ENCODE measurements at places on chromosomes 12 and 14.
A peak's percentile ranks its signal among the peaks of the same experiment; 100 is the strongest.

GRCh38 chr12:5173511-5174011, 129.9 kb downstream of the KCNA5 start:
- H3K27me3 ChIP-seq, result peaks cover 8% of the 10 kb centered on the region
- H3K27ac ChIP-seq, result no peak overlapping the region
- DNase-seq, result peak; percentile 28
- peaks cover 22% of the 10 kb centered on the region for H3K4me1 ChIP-seq
- no peak overlapping the region for H3K4me3 ChIP-seq

DNA sequence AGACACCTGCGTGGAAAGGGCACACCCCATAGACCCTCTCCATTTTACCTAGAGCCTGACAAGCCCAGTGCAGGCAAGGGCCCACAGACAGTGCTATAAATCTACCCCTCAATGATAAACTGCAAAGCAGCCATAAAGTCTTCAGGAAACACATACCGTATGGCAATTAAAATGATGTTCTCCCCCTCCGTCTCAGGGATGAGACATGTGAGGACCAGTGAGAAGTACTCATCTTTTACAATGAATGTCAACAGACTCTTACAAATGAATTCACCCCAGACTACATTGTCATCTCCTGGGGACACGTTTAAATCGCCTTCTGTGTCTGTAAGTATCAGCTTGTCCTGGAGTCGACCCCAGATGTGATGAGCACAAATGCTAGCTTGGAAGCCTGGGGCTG, 362.7 kb downstream of the ADGRD1 start:
- H3K27me3 ChIP-seq, result peaks cover 2% of the 10 kb centered on the region
- DNase-seq, result no peak
- no peak overlapping the region for H3K27ac ChIP-seq
- no peak overlapping the region for H3K4me3 ChIP-seq
- H3K36me3 ChIP-seq, result no peaks in the 10 kb centered on the region

DNA sequence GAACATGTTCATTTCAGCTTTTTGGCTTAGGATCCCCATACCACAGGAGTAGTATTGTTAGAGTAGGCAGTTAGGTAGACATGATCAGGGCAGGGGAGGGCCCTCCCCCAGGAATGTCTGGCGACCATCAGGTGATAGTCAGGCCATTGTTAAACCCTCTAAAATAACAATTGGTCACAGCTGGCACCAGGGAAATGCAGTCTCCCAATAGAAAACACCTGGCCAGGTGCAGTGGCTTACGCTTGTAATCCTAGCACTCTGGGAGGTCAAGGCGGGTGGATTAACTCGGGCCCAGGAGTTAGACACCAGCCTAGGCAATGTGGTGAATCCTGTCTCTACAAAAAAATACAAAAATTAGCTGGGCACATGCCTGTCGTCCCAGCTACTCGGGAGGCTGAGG, 187.1 kb downstream of the MON2 start:
- no peaks in the 10 kb centered on the region for H3K27me3 ChIP-seq
- no peak overlapping the region for H3K27ac ChIP-seq
- peaks cover 13% of the 10 kb centered on the region for H3K4me1 ChIP-seq
- no peaks in the 10 kb centered on the region for H3K36me3 ChIP-seq

DNA sequence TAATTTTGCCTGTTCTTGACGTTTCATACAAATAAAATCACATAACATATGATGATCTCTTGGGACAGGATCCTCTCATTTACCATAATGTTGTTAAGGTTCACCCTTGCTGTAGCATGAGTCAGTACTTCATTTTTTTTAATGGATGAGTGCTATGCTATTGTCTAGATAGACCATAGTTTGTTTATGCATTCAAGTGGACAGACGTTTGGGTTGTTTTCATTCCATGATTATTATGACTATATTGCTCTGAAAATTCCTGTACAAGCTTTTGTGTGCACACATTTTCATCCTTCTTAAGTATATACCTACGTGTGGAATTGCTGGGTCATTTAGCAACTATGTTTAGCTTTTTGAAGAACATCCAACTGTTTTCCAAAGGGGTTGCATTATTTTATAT, 325.6 kb upstream of the TMEM132C start:
- H3K36me3 ChIP-seq, result no peaks in the 10 kb centered on the region
- H3K4me1 ChIP-seq, result no peaks in the 10 kb centered on the region
- H3K4me3 ChIP-seq, result no peak overlapping the region
- no peak overlapping the region for H3K27ac ChIP-seq

DNA sequence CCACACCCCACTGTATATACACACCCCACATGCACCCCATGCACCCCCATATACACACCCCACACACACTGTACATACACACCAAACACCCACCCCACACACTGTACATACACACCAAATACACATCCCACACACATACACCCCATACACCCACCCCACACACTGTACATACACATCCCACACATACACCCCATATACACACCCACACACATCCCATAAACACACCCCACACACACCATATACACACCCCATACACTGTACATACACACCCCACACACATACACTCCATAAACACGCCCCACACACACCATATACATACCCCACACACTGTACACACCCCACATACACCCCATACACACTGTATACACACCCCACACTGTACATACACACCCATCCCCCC, 82.3 kb downstream of the NOC4L start:
- peaks cover 38% of the 10 kb centered on the region for H3K27me3 ChIP-seq
- no peak overlapping the region for H3K4me3 ChIP-seq
- H3K27ac ChIP-seq, result no peak overlapping the region

GRCh38 chr12:4630262-4630661, 18.6 kb downstream of the AKAP3 start:
- H3K27me3 ChIP-seq, result peaks cover 5% of the 10 kb centered on the region
- H3K4me3 ChIP-seq, result no peak overlapping the region
- H3K4me1 ChIP-seq, result no peaks in the 10 kb centered on the region
- no peaks in the 10 kb centered on the region for H3K36me3 ChIP-seq

DNA sequence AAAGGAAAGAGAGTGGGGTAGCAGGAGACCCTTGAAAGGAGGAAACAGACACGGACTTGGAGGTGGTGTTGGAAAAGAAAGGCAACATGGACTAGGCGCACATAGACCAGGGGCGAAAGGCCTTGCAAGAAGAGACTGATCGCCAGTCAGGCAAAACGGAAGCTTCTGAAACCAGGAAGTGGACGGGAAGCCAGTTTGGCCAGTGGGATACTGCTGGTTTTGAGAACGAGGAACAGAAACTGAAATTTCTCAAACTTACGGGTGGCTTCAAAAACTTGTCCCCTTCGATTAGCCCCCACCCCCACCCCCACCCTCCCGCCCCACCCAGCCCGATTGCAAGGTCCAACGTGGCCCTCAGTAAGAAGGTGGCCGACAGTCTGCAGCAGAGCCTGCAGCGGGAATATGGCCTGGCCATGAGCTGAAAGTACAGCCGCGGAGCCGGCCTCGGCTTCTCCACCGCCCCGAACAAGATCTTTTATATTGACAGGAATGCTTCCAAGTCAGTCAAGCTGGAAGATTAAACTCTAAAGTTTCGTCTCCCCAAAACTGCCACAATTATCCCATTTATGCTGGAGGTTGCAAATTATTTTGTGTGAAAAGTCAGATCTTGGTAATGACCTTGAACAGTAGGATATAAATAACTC, 364.7 kb downstream of the BCAT1 start:
- H3K27me3 ChIP-seq, result no peaks in the 10 kb centered on the region
- no peaks in the 10 kb centered on the region for H3K36me3 ChIP-seq
- no peak for DNase-seq
- H3K4me3 ChIP-seq, result no peak overlapping the region
- H3K4me1 ChIP-seq, result no peaks in the 10 kb centered on the region

DNA sequence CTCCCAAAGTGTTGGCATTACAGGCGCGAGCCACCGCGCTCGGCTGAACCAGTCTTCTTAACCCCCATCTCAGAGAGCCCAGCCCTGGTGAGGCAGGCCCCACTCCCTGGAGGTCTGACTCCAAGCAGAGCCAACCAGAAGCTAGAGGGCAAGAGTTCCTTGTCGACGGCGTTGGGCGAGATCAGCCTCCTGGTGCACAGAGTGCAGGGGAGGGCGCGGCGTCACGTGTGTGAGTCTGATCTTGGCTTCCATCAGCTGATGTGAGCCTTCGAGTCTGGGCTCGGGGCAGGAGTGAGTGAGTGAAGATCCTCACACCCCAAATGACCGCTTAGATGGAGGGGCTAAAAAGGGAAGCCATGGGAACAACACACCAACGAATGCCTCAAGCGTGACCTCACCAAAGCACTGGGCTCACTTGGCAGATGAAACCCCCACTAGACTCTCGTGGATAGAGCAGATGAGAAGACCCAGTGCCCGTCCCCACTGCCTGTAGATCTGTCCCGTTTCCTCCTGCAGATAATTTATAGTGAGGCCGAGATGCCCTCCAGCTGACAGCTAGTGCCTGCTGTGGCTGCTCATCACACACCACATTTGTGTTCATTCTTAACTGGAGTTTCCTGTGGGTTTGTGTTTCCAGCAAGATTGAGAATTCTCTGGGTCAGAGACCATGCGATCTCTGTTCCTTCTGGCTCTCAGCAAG, 28.6 kb upstream of the ADGRD1 start:
- peaks cover 5% of the 10 kb centered on the region for H3K27me3 ChIP-seq
- H3K36me3 ChIP-seq, result no peaks in the 10 kb centered on the region
- no peak overlapping the region for H3K27ac ChIP-seq
- peaks cover 2% of the 10 kb centered on the region for H3K4me1 ChIP-seq
- H3K4me3 ChIP-seq, result no peak overlapping the region

DNA sequence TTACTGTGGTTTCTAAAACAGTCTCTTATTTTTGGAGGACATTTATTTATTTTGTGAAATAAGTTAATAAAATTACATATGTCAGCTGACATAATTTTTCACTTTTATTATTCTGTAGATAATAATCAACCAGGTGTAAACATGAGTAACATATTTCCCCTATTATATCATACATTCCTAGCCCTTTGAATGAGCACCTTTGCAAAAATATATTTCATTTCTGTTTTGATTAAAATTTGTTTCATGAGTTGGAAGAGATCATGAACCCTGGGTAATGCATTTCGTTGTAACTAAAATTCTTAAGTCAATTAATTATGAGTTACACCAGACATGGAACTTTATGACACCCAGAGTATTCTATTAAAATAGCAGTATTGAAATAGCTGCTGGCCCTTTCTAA, 56.3 kb downstream of the SLC16A7 start:
- H3K27ac ChIP-seq, result no peak overlapping the region
- DNase-seq, result no peak
- no peaks in the 10 kb centered on the region for H3K27me3 ChIP-seq
- no peaks in the 10 kb centered on the region for H3K36me3 ChIP-seq
- no peaks in the 10 kb centered on the region for H3K4me1 ChIP-seq

DNA sequence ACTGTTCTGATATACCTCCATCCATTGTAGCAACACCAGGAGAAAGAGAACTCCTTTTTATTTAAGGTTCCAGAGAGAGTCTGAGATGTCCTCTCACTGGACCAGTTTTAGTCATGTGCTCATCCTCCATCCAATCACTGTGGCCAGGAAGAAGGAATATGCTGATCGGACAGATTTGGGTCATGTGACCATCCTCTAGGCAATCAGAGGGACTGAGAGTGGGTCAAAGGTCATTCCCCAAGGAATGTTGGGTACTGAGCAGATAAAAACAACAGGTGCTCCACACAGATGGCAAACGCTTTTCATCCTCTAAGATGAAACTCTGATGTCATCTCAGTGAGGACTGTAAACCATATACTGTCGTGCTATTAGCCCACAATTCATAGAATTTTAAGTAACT, 28.8 kb upstream of the RPH3A start:
- H3K4me3 ChIP-seq, result no peak overlapping the region
- H3K27ac ChIP-seq, result no peak overlapping the region
- no peaks in the 10 kb centered on the region for H3K4me1 ChIP-seq
- no peak for DNase-seq
- no peaks in the 10 kb centered on the region for H3K36me3 ChIP-seq
- H3K27me3 ChIP-seq, result no peaks in the 10 kb centered on the region

DNA sequence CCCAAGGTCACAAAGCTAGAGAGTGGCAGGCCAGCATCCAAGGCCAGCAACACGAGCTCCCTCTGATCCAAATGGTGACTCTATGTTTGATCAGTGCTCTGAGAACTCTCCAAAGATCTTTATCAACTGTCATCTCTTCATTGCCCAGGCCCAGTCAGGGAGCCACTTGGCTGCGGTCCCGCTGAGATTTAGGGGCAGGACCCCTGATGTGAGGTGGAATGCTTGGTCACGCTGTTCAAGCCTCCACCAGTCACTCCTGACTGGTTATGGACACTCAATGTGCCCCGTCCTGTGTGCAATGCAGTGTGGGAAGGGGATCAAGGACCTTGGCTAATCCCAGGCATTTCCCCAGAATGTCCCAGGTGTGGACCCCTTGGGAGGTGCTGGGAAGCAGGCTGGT, 19.8 kb upstream of the TCL1B start:
- H3K27ac ChIP-seq, result no peak overlapping the region
- peaks cover 9% of the 10 kb centered on the region for H3K27me3 ChIP-seq
- no peak overlapping the region for H3K4me3 ChIP-seq

GRCh38 chr14:70784886-70785285, 24.4 kb downstream of the MAP3K9 start:
- no peak overlapping the region for H3K4me3 ChIP-seq
- H3K27me3 ChIP-seq, result no peaks in the 10 kb centered on the region
- H3K36me3 ChIP-seq, result no peaks in the 10 kb centered on the region
- H3K4me1 ChIP-seq, result peaks cover 8% of the 10 kb centered on the region
- no peak overlapping the region for H3K27ac ChIP-seq
- DNase-seq, result no peak

DNA sequence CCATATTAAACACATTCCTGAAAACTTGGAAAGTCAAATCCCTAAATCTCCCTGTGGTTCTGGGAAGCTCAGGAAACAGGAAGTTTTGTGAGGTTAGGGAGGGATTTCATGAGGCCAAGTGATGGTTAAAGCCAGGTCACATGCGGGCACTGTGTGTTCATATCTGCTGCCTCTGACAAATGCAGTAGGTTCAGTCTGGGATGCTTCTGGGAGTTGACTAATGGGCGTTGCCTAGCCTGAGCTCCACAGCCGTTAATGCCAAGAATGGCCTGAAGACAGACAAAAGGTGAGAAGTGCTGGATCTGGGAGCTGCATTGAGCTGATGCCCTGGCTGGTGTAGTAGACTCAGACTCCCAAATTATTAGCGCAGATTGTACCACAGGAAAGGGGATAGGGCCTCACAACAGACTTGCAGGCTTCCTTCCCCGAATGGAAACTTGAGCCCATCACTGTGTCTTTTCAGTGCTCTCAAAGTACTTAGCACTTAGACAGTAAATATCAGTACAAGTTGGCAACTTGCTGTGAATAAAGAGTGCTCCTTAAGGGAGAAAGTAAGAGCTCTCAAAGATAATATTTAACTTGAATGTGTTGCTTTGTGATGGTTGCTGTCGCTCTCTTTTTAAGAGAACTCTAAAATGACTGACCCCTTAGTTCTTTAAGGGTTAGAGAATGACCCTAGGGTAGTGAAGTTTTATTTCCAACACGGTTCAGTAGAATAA, 17.3 kb downstream of the GSG1 start:
- no peak overlapping the region for H3K27ac ChIP-seq
- H3K36me3 ChIP-seq, result peaks cover 5% of the 10 kb centered on the region
- no peak for DNase-seq
- peaks cover 5% of the 10 kb centered on the region for H3K4me1 ChIP-seq

DNA sequence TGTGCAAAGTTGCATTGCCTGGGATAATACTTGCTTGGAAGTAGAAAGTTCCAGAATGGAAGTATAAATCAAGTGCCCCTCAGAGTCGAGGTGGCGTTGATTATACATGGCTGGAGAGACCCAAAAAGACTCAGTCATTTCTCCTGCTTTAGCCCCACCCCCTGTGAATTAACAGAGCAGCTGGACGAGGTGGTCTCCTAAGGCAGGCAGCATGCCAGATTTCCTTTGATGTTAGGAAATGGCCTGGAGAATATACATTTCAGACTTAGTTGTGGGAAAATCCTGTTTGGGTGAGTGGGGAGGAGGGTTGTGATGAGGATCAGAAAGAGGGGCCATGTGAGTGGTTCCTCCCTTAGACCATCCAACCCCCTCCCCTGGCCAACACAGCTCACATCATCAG, 406.1 kb upstream of the TMPO start:
- H3K27ac ChIP-seq, result no peak overlapping the region
- no peak for DNase-seq
- no peaks in the 10 kb centered on the region for H3K4me1 ChIP-seq
- H3K36me3 ChIP-seq, result no peaks in the 10 kb centered on the region
- no peaks in the 10 kb centered on the region for H3K27me3 ChIP-seq
- no peak overlapping the region for H3K4me3 ChIP-seq

Data from muscle of leg (tissue), 16 donors.